T-cell (primary cell): ENCODE measurements at places on chromosomes 3 and 15. TPM values are rescaled to one million over a fixed set of nuclear protein-coding genes. Genes with fewer than 3 reads are reported as not detected.

- no peaks in the 10 kb centered on the region for H3K4me1 ChIP-seq
- H3K4me3 ChIP-seq: no peak overlapping the region
- H3K27me3 ChIP-seq: no peaks in the 10 kb centered on the region
- H3K27ac ChIP-seq: no peak overlapping the region
Measured at GRCh38 chr15:62961134-62961533, 81.4 kb upstream of the TPM1 start.

KLF13 gene
- total RNA-seq: 247 TPM

AGBL1 gene
- total RNA-seq: not detected

GRCh38 chr3:169699070-169699469, 35.6 kb upstream of the MECOM start:
- no peaks in the 10 kb centered on the region for H3K36me3 ChIP-seq
- DNase-seq: no peak
- H3K4me1 ChIP-seq: no peaks in the 10 kb centered on the region
- H3K27me3 ChIP-seq: peaks cover 2% of the 10 kb centered on the region
- no peak overlapping the region for H3K27ac ChIP-seq

GRCh38 chr3:15823092-15823491, 25.3 kb upstream of the ANKRD28 start:
- no peak for DNase-seq
- H3K36me3 ChIP-seq: no peaks in the 10 kb centered on the region
- H3K4me3 ChIP-seq: no peak overlapping the region
- H3K27ac ChIP-seq: no peak overlapping the region
- H3K4me1 ChIP-seq: no peaks in the 10 kb centered on the region
- no peaks in the 10 kb centered on the region for H3K27me3 ChIP-seq

DNA sequence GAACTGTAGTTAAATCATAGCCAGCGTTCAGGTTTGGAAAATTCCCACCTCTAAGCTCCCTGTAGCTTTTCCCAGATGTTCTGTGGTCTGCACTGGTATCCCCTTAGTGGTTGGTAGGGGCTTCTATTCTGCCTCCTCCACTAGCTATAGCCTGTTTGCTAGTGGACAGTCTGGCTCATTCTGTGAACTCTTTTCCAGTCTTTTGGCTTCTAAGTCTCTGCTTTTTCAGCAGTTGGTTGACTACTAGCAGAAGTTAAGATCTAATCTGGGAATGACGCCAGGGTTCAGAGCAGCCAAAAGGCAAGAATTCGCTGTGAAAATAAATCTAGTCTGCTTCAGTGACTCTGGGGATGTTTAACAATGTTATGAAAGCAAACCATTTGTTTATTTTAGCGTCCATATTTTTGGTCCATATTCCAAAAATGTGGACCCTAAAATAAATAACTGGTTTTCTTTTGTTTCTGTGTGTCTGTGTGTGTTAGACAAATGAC, 73.7 kb upstream of the WDR72 start:
- no peaks in the 10 kb centered on the region for H3K4me1 ChIP-seq
- no peak overlapping the region for H3K4me3 ChIP-seq
- no peak for DNase-seq
- H3K27ac ChIP-seq: no peak overlapping the region
- H3K27me3 ChIP-seq: no peaks in the 10 kb centered on the region

- no peaks in the 10 kb centered on the region for H3K4me1 ChIP-seq
- no peak for DNase-seq
- peaks cover 16% of the 10 kb centered on the region for H3K36me3 ChIP-seq
- H3K27ac ChIP-seq: no peak overlapping the region
Measured at GRCh38 chr15:30956216-30957124, 35.0 kb downstream of the MTMR10 start.

- H3K36me3 ChIP-seq: no peaks in the 10 kb centered on the region
- H3K27ac ChIP-seq: no peak overlapping the region
- peaks cover 39% of the 10 kb centered on the region for H3K4me1 ChIP-seq
Measured at GRCh38 chr15:40054855-40055575, 16.0 kb upstream of the SRP14 start.

ITIH1 gene
- not detected for total RNA-seq

CHST14 gene
- 9.9 TPM for total RNA-seq

XCR1 gene
- total RNA-seq: 0.08 TPM

SCAP gene
- 108 TPM for total RNA-seq

AP3B2 gene
- total RNA-seq: 0.23 TPM

DNA sequence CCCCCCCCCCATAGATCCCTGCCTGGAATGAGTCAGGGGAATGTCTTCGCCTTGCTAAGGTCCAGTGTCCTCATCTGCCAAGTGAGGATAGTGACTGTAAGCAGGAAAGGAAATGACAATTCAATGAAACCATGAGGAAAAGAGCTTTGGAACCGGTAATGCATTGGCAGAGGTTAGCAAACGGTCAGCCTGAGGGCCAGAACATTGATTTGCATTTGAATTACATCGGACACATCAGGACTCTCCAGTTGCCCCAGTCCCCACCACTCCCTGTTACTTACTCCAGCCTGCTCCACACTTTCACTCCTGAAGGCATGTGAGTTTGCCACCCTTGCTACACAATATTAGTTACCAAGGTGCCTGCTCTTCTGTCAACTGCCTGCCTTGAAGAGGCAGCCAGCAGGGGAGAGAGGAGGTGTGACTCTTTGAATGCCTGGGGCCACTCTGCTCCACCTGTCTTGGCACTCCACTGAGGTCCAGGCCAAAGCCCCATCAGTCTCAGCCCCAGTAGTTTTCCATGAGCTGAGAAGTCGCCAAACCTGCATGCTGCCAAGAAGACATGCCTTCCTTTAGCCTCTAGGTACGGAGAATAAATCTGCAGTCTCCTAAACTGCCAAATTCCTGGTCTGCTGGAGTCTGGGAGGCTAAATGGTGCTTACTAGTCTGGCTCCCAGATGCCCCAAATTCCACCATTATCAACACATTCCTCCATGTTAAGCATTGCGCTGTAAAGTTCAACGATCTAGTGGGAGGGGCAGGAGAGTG, 191.7 kb upstream of the TLE3 start:
- peaks cover 2% of the 10 kb centered on the region for H3K4me1 ChIP-seq
- H3K36me3 ChIP-seq: no peaks in the 10 kb centered on the region
- no peak overlapping the region for H3K4me3 ChIP-seq
- H3K27ac ChIP-seq: no peak overlapping the region
- no peak for DNase-seq

DNA sequence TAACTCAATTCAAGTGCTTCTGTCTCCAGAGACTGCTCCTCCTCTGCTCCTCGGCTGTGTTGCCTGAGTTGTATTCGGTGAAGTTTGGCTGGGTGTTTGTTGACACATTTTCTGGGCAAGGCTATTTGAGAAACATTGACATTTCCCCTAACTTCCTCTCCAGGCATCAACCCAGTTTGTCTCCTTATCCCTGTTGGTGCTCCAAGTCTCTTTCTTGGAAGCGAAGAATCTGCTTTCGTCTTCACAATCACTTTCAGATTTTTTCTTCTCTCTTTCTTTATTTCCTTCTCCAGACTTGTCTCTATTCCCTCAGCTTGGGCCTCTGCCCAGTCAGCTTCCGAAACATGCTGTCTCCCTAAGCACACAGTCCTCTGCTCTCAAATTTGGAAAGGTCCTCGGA, 84.7 kb downstream of the ETV5 start:
- H3K27ac ChIP-seq: no peak overlapping the region
- no peaks in the 10 kb centered on the region for H3K27me3 ChIP-seq

- H3K27ac ChIP-seq: no peak overlapping the region
- H3K4me1 ChIP-seq: no peaks in the 10 kb centered on the region
- H3K36me3 ChIP-seq: no peaks in the 10 kb centered on the region
- DNase-seq: no peak
Measured at GRCh38 chr3:37531066-37531720, 330.5 kb upstream of the CTDSPL start.
